Aorta (tissue), 5 donors: ENCODE measurements at places on chromosomes 16 and 17. TPM values are rescaled to one million over a fixed set of nuclear protein-coding genes. Genes with fewer than 3 reads are reported as not detected.
A peak's percentile ranks its signal among the peaks of the same experiment; 100 is the strongest.

The CBX8 gene
- 5.3 TPM for total RNA-seq

GRCh38 chr16:17365591-17366298 is 105.0 kb downstream of the XYLT1 start:
- DNase-seq: no peak
- no peak overlapping the region for H3K27ac ChIP-seq
- no peak overlapping the region for H3K4me3 ChIP-seq
- no peaks in the 10 kb centered on the region for H3K36me3 ChIP-seq
- no peaks in the 10 kb centered on the region for H3K27me3 ChIP-seq

The ABCA5 gene
- 20.1 TPM for total RNA-seq

- H3K36me3 ChIP-seq: no peaks in the 10 kb centered on the region
- no peaks in the 10 kb centered on the region for H3K4me1 ChIP-seq
- H3K4me3 ChIP-seq: no peak overlapping the region
- no peak for DNase-seq
- no peaks in the 10 kb centered on the region for H3K27me3 ChIP-seq
These were observed 26.8 kb upstream of the CBFA2T3 start for GRCh38 chr16:89003831-89004208.

DNA sequence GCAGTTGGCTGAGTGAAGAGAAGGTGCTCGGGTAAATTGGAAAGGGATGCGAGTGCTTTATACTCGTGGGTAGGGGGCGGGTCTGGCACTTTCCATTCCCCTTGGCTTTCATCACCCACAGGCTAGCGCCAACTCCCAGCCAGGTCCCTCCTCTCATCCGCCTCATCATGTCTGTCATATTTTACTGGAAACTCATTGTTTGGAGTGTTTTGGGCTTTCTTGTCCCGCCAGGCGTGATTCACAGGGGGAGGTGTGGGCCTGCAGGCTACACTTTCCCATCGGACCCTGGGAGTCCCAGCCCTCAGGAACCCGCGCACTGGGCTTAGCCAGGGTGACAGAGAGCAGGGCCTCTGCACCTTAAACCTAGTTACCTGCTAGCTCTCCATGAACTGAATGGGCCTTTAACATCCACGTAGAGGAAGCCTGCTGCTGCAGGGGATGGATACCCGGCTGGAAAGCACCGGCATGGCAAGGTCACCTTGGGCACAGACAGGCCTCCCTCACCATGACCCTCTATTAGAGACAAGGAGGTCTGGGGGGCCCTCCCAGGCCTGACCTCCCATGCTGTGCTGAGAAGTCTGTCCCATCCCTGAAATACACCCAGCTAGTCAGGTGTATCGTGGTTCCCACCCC is at the start of gene KRT14:
TSS of gene KRT14 (minus strand) at position 33 of the 633 bp plus-strand sequence. CDS start 61 bp downstream, outside the sequence.
- H3K36me3 ChIP-seq: no peaks in the 10 kb centered on the region
- peak; percentile 63 for DNase-seq
- peaks cover 5% of the 10 kb centered on the region for H3K4me1 ChIP-seq
- no peaks in the 10 kb centered on the region for H3K27me3 ChIP-seq
- H3K4me3 ChIP-seq: no peak within 1 kb of the TSS

DNA sequence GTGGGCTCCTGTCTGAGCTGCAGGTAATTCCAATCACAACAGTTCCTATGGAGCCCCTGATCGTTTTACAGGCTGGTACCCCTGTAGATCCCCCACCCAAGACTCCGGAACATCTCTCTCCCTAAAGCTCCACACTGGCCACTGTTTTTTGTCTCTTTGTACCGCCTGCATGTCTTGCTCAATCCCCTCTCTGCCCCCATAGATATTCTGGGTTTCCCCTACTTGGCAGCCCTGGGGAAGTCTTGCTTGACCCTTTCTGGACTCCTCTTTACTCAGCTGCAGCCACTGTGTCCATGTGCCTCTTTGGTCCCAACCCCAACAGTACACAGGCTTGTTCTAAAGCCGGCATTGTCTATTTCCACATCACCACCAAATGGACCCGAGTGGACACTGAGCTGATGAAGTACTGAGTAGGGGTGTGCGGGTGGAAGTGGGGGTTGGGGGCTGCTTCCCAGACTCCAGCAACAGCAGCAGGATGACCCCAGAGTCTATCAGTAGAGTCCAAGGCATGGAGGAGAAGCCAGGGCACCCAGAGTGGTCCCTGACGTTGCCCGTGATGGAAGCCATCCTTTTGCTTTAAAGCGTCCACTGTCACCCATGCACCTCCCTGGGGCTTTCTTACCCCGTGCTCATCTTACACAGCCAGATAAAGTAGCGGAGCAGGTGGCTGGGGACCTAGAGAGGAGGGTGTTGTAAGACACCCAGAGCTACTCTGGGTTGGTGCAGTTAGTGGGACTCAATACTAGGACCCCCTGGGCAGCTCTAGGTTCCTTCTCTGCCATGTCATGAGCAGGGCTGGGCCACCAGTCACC is 6.4 kb downstream of the CD300LB start:
- H3K4me3 ChIP-seq: no peak overlapping the region
- DNase-seq: no peak
- no peaks in the 10 kb centered on the region for H3K4me1 ChIP-seq
- no peak overlapping the region for H3K27ac ChIP-seq
- H3K27me3 ChIP-seq: no peaks in the 10 kb centered on the region

DNA sequence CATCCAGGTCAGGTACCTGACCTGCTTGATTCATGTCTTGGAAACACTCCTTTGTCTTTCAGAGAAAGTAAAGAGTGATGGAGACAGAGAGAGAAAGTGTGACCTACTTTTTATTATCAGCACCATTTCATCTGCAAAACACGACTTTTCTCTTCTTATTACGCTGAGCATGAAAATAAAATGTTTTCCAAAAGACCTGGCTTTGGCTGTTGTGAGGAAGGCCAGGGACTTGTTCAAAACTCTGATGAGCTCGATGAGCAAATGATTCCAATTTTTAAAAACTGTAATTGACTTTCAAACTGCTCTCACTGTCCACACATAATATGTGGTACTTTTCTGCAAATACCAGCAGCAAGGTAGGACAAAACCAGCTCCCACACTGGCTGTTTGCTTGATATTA is 679.9 kb downstream of the MAF start:
- H3K27me3 ChIP-seq: no peaks in the 10 kb centered on the region
- H3K4me1 ChIP-seq: no peaks in the 10 kb centered on the region
- no peak overlapping the region for H3K27ac ChIP-seq
- no peak overlapping the region for H3K4me3 ChIP-seq
- H3K36me3 ChIP-seq: no peaks in the 10 kb centered on the region

- H3K36me3 ChIP-seq: no peaks in the 10 kb centered on the region
- H3K4me3 ChIP-seq: no peak overlapping the region
- H3K4me1 ChIP-seq: no peaks in the 10 kb centered on the region
These were observed 158.6 kb upstream of the ZNF267 start for GRCh38 chr16:31714903-31715504.

GRCh38 chr17:32523017-32523680 is 36.4 kb downstream of the CDK5R1 start:
- no peaks in the 10 kb centered on the region for H3K27me3 ChIP-seq
- no peaks in the 10 kb centered on the region for H3K4me1 ChIP-seq
- H3K4me3 ChIP-seq: no peak overlapping the region
- no peak for DNase-seq
- no peak overlapping the region for H3K27ac ChIP-seq
- no peaks in the 10 kb centered on the region for H3K36me3 ChIP-seq

DNA sequence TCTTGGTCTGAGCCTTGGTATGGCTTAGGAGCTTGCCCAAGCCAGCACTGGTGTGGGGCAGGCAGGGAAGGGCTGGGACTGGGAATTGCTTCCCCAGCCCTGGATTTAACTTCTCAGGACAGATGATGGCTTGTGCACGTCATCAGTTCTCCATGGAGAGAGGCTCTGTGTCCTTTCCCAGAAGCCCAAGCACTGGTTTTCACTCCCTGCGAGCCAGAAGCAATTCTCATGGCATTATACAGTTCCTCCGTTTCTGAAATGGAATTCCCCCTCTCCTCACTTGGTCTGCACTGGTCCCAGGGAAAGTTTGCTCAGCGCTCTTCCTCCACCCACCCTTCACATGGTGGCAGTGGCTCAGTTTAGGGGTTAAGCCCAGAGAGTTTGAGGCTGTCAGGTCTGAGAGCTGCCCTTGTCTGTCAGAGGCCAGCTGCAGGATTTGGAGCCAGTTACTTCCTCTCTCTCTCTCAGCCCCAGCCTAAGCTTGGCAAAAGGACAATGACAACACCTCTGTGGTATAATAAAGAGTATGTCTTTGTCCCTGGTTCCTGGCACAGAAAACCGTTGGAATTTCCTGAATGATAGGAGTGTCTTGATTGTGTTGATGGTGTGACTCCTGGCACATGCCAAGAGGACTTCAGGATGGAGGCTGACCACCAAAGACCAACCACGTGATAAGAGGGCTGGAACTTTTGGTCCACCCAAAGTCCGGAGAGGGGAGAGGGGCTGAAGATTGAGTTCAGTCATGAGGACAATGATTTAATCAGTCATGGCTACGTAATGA is 219.6 kb upstream of the TNRC6C start:
- no peaks in the 10 kb centered on the region for H3K4me1 ChIP-seq
- H3K4me3 ChIP-seq: no peak overlapping the region
- H3K27ac ChIP-seq: peak overlapping the region; percentile 52
- H3K36me3 ChIP-seq: no peaks in the 10 kb centered on the region
- DNase-seq: no peak

The KPNA2 gene
- 19.6 TPM for total RNA-seq

DNA sequence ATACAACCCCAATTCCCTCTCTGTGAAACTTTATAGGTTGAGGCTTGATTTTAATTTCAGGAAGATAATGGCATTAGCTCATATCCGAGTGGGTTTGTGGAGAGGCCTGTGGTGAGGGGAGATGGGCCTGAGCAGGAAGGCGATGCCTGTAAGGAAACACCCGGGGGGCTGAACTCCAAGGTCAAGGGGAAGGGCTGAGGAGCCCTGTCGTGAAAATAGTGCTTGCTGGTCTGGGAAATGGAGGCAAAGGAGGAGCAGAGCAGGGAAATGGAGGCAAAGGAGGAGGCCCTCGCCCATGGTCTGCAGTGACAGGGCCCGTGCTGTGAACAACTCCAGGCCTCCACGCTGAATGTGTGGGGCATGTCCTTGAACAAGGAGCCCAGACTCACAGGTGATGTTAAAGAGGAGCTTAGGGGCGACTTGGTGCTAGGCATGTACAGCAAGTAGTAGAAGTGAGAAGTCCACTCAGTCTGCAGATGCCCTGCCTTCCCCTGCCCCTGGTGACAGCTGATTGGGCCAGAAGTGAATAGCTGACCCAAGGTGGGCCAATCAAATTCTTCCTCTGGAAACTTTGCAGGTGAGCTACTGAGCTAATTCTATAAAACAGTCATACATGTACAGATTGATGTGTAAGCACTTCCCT is 38.1 kb downstream of the MRPS23 start:
- H3K4me3 ChIP-seq: no peak overlapping the region
- H3K4me1 ChIP-seq: no peaks in the 10 kb centered on the region
- DNase-seq: no peak
- H3K36me3 ChIP-seq: no peaks in the 10 kb centered on the region

GRCh38 chr17:42618442-42619150 is 9.1 kb downstream of the TUBG1 start:
- no peaks in the 10 kb centered on the region for H3K4me1 ChIP-seq
- H3K4me3 ChIP-seq: no peak overlapping the region
- DNase-seq: no peak

The SMIM22 gene
- total RNA-seq: not detected

DNA sequence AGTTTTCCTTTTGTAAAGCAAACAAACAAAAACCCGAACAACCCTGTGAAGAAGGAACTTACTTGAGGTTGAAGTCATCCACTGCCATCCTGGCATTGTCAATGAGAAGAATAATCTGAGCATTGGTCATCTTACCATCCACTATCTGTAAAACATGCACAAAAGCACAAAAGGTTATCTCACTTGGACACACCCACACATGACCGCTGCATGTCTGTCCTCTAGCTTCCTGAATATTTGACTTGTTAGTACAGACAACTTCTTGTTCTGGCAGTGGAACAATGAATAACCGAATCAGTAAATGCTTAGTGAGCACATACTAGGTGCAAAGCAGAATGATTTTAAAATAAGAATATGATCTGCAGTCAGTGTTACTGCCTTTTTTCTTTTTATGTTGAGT is 6.1 kb downstream of the KRT23 start:
- H3K4me1 ChIP-seq: no peaks in the 10 kb centered on the region
- no peaks in the 10 kb centered on the region for H3K36me3 ChIP-seq
- no peak for DNase-seq
- H3K27me3 ChIP-seq: no peaks in the 10 kb centered on the region

- no peaks in the 10 kb centered on the region for H3K4me1 ChIP-seq
- H3K27ac ChIP-seq: no peak overlapping the region
- DNase-seq: no peak
- H3K4me3 ChIP-seq: no peak overlapping the region
- H3K36me3 ChIP-seq: no peaks in the 10 kb centered on the region
These were observed 6.1 kb downstream of the MT1H start for GRCh38 chr16:56675685-56676210.

GRCh38 chr17:38579934-38580333 is 25.8 kb downstream of the SRCIN1 start:
- no peaks in the 10 kb centered on the region for H3K4me1 ChIP-seq
- no peaks in the 10 kb centered on the region for H3K27me3 ChIP-seq
- H3K27ac ChIP-seq: no peak overlapping the region
- H3K4me3 ChIP-seq: no peak overlapping the region
- no peaks in the 10 kb centered on the region for H3K36me3 ChIP-seq
- no peak for DNase-seq

DNA sequence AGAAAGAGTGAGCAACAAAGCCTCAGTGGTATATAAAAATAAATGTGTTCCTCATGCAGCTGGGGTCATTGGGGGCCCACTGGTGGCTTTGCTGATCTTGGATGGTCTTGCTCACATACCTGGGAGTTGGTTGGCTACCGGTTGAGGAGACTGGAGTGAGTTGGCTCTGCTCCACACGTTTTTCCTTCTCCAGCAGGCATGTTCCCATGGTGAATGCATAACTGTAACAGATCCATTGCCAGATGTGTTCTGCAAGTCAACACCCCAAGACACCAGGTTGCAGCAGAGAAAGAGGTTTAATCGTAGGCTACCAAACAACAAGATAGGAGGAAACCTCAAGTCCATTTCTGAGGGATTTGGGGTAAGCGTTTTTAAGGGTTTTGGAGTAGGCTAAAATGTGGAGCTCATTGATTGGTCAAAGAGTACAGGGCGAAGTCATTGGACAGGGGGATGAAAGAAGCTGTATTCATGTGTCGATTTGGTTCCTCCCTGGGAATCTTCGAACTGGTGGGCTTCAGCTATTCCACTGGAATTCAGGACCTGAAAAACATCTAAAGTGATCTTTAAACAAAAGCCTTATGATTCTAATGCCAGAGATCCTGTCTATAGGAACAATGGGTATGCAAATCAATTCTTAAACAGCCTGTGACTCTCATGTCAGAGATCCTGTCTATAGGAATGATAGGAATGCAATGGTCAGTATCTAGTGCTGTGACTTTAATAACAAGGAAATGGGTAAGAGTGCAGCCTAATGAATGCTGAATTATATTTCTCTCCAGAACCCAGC is 467.5 kb upstream of the C16orf82 start:
- no peaks in the 10 kb centered on the region for H3K36me3 ChIP-seq
- H3K27me3 ChIP-seq: no peaks in the 10 kb centered on the region
- no peak overlapping the region for H3K4me3 ChIP-seq
- DNase-seq: no peak
